Fibroblast of gingiva (primary cell): ENCODE measurements at places on chromosomes 2 and 18.

GRCh38 chr18:39960550-39960949 lies 1994.5 kb upstream of the PIK3C3 start:
- no peak for DNase-seq

- no peak for DNase-seq
Observed at GRCh38 chr18:26511339-26512071, 36.8 kb downstream of the KCTD1 start.

DNA sequence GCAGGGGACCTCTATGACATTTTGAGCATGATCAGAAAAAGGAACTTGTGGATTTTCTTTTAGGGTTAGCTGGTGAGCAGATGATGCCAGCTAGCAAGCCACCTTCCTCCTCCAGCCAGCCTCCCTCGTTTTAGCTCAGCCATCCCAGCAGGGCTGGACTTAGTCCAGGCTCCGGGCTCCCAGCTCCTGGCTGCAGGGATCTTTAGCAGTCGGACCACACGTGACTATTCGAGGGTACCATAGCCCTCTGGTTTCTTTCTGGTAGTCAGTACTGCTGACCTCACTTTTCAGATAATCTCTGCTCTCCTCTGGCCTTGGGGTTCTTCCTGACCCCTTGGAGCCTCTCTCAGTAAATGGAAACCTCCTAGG lies 31.8 kb downstream of the NCK2 start:
- no peak for DNase-seq

GRCh38 chr2:172829229-172829628 lies 93.6 kb downstream of the RAPGEF4 start:
- no peak for DNase-seq

DNA sequence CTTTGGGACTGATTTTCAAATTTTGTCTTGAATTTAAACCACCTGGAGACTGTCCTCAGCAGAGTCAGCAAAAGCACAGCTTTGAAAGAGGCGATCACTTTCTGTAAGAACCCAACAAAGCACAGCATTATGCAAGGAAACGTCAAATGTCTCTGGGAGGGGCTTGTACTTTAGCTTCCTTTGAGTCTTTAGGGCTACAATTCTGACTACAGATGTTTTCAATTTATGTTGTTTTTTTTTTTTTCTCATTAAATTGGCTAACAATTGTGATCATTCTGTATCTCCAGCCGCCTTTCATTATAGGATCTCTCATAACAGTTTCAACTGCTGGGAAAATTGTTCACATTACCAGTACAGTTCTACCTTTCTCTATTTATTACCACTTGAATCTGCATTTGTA lies 48.3 kb downstream of the COL3A1 start:
- DNase-seq: peak; percentile 97

GRCh38 chr2:216348756-216349308 lies 23.5 kb downstream of the MARCHF4 start:
- DNase-seq: peak; percentile 28

- DNase-seq: no peak
Observed at GRCh38 chr2:28152585-28153280, 239.9 kb upstream of the FOSL2 start.

GRCh38 chr18:34494359-34494696 lies 215.8 kb upstream of the DTNA start:
- DNase-seq: no peak

- DNase-seq: no peak
Observed at GRCh38 chr2:73893764-73894474, 1.1 kb downstream of the ACTG2 start.

DNA sequence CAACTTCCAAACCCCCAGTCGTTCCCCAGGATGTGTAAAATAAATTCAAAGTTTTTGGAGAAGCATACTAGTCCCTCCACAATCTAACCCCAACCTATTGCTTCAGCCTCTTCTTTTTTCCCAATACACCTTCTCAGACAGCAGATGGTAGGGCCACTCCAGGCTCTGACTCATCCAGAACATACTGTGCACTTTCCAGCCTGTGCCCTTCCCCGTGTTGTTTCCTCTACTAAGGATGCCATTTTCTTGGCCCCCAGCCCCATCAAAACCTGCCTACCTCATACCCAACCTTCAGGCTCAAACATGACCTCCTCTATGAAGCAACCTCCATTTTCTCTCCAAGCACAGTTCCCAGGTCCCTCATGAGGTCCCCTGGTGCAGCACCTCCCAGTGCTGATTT lies 669.3 kb downstream of the BCL11A start:
- no peak for DNase-seq

- DNase-seq: no peak
Observed at GRCh38 chr2:31258351-31258750, 24.4 kb downstream of the EHD3 start.

DNA sequence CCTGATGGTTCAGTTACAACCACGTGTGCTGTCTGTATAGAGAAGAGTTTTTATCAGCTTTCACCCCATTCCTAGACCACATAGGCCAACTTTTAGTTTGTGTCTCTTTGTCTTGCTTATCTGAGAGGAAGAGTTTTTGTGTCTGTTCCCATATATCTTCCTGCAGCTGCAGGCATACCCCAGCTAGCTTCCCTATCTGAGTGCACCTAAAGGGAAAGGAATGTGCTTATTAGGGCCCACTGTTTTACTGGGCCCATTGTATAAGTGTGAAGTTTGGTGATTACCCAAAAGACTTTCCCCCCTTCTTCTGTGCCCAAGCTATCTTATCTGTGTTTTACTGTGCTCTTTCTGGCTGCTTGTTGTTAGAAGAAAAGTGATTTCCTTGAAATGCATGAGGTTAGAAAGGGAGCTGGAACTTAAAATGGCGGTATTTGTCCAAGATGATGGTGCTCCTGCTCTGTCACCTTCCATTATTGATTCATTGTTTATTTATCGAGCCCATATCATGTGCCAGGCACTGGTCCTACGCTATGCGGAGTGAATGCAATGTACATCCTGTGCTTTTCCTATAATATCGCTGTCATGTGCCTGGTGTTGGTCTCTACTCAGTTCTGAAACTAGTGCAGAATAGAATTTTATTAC lies 57.2 kb downstream of the NYAP2 start:
- DNase-seq: no peak

GRCh38 chr18:5455674-5456073 lies 88.1 kb downstream of the EPB41L3 start:
- DNase-seq: no peak

- DNase-seq: no peak
Observed at GRCh38 chr2:230989731-230990130, 6.2 kb upstream of the SPATA3 start.

- DNase-seq: peak; percentile 6
Observed at GRCh38 chr2:23777826-23778225, 149.1 kb downstream of the ATAD2B start.

GRCh38 chr2:156339110-156339847 lies 6.8 kb upstream of the NR4A2 start:
- no peak for DNase-seq

DNA sequence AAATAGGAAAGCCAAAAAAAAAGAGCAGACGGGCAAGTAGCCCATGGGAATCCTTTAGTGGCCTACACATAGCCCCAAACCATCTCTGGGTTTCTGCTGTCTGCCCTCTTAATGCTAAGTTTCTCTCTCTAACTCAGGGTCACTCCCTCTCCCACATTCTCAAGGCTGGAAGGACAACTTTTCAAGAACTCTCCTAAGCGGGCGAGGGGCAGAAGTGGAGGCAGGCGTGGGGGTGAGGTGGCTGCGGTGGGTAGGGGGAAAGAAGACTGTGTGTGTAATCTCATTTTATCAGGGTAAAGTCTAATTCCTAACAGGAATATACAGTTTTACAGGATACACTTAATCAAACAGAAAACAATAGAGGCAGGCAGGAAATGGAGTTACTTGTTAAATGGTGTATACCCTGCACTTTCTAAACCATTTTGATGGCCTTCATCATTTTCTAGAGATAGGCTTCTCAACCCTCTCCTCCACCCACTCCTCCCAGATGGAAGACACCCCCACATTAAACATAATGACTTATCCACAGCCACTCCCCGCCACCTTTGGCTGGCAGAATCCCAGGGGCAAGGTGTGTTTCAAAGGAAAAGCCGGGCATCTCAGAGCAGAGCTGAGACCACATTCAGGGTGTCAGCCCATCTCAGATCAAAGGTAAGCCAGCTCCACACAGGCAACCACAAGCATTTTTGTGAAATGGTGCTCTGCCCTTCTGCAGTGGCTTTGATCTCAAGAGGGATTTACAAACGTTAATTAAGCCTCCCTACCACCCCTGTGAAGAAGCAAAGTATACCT lies 6.8 kb downstream of the SMAD7 start:
- no peak for DNase-seq

DNA sequence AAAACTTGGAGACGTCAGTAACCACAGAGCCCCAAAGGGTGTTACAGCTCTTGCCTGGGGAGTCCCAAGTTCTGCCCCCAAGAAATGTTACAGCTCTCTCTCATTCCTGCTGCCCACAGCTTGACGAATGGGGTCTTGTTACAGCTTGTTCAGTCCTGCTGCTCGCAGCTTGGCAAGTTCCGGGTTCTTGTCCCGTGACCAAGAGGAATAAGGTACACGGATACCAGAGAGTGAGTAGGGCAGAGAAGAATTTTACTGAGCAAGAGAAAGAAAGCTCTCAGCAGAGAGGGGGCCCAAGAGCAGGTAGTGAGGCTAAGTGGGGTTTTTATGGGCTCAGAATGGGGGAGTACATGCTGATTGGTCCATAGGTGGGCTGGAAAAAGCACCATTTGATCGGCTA lies 27.2 kb downstream of the SLC39A6 start:
- no peak for DNase-seq

- no peak for DNase-seq
Observed at GRCh38 chr2:226187156-226187555, 612.5 kb downstream of the IRS1 start.

DNA sequence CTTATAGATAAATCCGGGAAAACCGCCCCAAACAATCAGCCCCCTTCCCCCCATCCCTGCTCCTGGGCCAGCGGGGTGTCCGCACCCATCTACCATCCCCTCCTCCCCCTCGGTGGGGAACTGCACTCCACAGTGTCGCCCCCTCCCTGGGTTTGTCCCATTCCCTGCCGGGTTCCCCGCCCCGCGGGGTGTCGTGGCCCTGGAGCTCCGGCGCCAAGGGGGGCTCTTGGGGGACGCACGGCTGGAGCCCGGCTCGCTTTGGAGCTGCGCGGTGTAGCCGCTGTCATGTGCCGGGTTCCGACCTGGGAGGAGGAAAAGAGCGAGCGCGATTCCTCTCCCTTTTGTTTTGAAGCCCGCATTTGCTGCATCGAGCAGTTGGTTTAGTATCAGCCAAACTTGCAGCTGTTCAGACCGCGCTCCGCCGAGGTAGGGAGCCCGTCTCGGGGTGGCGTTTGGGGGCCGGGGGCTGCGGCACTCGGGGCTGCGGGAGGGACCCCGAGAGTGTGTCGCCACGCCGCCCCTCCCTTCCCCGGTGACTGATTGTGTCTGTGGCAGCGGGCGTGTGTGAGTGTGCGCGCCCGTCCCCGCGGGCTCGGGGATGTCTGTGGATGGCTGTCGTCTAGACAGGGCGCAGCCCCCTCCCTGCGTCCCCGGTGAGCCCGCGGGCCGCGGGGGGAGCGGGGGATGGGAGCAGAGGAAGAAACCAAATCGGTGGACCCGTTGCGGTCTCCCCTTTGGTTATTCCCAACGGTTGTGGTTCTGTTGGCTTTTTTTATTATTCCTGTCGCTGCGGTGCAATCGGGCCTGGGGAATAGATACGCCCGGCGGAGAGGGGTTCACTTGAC lies 797 bp downstream of the CTIF start:
- DNase-seq: peak; percentile 34

GRCh38 chr2:1590596-1591460 lies 153.5 kb downstream of the PXDN start:
- no peak for DNase-seq

DNA sequence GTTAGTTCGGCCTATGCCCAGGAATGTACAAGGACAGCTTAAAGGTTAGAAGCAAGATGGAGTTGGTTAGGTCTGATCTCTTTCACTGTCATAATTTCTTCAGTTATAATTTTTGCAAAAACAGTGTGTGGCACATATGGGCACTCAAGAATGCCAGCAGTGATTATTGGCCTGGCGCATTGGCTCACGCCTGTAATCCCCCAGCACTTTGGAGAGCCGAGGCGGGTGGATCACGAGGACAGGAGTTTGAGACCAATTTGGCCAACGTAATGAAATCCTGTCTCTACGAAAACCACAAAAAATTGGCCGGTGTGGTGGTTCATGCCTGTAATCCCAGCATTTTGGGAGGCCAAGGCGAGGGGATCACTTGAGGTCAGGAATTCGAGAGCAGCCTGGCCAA lies 75.7 kb upstream of the MSH2 start:
- DNase-seq: no peak

GRCh38 chr2:217106650-217107014 lies 246.8 kb upstream of the TNP1 start:
- peak; percentile 24 for DNase-seq

DNA sequence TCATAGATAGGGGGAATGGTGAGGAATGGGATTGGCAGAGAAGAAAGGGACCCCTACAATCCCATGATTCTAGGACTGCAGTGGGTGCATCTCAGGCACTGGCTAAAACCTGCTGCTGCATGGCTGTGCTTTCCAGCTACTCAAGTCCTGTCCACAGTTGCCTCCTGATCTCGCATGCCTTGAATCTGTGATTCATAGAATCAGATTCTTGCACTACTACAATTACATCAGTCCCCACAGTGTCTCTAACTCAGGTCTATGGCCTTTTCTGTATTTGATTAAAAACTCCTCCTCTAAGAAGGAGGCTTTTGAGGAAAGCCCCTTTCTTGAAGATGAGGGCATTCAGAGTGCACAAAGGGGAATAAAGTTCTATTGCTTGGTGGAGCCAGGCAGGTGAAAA lies 117.4 kb downstream of the LRATD1 start:
- DNase-seq: no peak

DNA sequence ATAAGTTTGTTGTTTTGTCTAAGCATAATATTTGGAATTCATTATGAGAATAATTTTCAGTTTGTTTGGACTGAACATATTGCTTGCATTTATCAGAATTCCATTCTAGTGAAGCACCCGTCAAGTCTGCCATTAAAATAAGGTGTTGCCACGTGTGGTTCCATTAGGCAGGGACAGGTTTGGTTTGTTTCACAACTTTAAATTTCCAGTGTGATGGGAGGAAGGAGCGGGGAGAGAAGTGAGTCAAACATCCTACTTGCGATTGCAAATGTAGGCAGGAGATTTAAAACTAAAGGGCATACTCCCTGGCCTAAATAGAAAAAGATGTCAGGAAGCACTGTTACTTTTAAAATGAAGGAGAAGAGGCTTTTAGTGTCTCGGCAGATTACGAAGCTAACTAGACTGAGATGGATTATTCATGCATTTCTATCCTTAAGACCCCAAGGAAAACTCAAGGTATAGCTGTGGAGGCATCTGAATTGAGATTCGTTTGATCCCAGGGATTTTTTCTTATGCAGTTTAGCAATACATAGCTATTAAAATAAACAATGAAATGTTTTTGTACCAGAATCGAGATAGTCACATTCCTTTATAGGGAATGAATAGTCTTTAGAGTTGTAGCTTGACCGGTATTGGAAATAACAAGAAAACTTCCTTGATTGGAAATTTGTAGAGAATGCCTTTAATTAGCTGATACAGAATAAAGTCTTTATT lies 19.8 kb downstream of the GRHL1 start:
- DNase-seq: peak; percentile 52

DNA sequence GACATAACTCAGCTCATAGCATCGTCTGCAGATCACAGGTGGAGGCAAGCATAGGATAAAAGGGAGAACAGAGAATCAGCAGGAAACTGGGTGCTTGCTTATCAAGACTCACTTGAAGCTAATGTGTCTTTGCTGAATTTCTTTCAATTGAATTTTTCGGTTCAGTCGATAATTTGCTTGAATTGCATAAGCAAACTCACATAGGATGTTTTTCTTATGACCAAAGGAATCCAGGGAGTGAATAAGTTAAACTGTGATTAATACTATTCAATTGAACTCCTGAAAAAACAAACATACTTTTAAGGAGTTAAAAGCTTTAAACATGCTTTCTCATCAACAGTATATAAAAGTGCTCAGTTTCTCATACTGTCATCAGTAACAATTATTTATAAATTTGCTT lies 707.1 kb upstream of the ACVR2A start:
- no peak for DNase-seq
